Esophagus squamous epithelium (tissue), 5 donors: ENCODE measurements at places on chromosomes 13 and 19.
A peak's percentile ranks its signal among the peaks of the same experiment; 100 is the strongest.

DNA sequence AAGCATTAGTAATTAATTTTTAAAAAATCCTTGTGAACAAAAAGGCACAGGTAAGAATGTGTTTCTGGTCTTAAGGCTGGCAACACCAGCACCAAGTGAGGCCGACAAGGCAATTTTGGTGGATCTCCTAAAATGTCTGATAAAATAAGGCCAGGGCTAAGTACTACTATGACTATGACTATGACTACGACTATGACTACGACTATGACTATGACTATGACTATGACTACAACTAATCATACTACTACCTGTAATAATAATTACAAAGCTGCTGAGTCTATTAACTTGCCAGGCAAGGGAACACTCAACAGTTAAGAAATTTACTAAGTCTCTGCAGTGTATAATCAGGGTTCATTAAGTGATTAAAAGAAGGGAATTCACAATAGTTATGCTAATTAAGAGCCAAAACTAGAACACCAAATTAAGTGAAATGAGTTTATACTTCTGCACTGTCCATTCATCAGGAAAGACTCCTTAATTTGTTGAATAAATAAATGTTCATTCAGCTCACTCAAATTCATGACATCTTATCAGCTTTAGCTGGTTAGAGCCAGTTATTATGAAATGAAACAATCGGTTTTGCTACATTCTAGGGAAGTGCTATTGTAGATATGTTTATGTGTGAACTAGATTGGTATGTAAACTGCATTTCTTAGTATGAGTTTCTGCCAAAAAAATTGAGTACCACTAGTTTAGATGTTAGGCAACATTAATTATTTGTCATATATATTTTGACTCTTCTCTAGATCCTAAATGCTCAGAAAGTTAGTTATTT is 1626.2 kb upstream of the PCDH20 start:
- DNase-seq, result no peak

DNA sequence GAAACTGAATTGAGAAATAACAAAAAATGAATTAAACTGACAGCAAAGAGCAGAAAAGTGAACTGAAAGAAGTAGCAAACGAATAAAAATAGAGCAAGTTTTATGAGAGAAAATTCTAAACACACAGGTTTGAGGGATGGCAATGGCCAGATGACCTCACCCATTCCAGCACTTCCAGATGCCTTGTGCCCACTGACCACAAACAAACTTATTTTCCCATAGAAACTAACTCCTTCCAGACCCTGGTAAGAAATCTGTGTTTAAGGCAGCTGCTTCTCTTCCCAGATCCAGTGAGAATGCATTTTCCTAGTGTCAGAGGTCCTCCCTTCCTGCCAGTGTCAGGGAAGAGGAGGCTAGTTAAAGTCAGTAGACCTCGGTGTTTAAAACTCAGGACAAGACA is 51.7 kb downstream of the RXFP2 start:
- no peak for DNase-seq

DNA sequence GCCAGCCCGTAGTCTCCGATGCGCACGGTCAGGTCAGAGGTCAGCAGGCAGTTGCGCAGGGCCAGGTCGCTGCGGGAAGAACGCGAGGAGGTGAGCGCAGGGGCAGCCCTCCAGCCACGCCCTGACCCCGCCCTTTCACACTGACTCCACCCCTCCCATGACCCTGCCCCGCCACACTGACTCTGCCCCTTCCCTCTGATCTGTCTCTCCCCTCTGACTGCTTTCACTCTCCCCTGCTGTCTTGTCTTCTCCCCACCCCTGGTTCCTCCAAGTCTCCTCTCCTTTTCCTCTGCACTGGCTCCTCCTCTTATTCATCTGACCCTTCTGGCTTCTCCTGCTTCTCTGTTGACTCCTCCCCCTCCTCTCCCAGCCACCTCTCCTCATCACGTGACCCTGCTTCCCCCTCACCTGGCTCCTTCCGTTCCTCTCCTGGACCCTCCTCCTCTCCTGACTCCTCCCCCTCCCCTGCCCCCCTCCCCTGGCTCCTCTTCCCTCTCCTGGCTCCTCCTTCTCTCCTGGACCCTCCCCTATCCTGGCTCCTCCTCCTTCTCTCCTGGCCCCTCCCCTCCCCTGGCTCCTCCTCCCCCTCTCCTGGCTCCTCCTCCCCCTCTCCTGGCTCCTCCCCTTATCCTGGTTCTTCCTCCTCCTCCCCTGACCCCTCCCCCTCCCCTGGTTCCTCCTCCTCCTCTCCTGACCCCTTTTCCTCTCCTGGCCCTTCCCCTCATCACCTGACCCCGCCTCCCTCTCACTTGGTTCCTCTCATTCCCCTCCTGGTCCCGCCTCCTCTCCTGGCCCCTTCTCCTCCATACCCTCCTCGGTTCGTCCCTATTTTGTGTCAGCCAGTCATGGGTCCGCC is 9.9 kb downstream of the LMTK3 start:
- peak; percentile 61 for DNase-seq

DNA sequence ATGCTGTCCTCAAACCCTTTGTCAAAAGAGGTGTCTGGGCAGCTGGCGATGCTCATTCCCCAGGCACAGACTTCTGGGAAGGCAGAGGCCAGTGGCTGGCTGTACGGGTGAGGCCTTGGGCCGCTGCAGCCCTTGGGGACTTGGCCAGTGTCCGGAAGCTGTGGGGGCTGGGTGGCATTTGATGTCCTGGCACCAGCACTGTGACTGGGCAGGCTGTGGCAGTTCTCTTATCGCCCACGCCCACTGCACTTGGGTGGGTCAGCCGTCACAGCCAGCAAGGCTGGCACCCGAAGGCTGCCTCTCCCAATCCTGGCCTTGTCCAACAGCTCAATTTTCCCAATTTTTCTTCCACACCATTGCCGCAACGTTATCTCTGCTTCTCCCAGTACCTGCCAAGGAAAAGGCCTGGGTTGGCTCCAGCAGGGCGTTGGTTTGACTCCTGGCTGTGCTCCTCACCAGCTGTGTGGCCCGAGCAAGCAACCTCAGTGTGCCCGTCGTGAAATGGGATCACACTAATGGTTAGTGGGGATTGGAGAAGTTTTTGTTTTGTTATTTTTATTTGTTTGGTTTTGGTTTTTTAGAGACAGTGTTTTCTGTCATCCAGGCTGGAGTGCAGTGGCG is 12.7 kb upstream of the SLC44A2 start:
- DNase-seq, result no peak

DNA sequence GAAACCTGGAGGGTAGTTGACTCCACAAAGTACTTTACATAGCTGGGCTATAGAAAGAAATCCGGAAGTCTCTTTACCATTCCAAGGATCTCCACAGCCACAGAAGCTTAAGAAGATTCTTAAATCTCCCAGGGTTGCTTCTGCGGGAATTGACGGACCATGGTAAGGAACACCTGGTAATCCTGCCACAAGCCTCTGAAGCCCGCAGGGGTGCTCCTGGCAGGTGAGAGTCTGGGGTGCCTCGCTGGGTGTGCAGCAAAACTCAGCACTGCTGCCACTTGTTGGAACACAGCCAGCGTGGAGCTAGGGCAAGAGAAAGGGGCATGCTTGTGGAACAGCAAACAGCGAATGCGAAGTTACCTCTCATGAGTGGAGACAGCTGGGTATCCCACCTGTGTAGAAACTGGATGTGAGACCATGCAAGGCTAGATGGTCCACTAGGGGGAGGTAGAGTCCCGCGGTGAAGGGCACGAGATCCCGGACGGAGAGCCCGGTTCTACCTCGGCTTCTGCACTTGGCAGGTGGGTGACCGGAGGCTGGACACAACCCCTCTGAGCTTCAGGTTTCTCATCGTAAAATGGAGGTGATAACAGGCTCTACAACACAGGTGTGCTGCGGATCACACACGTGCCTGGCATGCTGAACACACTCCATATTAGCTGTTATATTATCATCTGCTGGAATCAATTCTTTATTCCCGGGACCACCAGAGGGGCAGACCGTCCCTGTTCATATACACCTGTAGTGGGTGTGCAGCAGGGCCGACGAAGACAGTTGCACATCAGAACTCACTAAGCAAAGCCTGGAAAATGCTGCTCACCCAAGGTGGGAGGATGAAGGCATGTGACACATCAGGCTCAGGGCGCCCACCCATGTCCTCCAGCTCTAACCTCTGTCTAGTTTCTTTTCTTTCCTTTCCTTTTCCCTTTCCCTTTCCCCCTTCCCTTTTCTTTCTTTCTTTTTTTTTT is 24.1 kb upstream of the UBAC2 start:
- no peak for DNase-seq
